Chondrocyte (in vitro differentiated cells): ENCODE measurements at places on chromosomes 3 and 15. TPM values are rescaled to one million over a fixed set of nuclear protein-coding genes. Genes with fewer than 3 reads are reported as not detected.

- DNase-seq, result no peak
- peaks cover 22% of the 10 kb centered on the region for H3K27me3 ChIP-seq
- H3K36me3 ChIP-seq, result no peaks in the 10 kb centered on the region
- no peak overlapping the region for H3K27ac ChIP-seq
- no peaks in the 10 kb centered on the region for H3K4me1 ChIP-seq
These were observed 111.1 kb upstream of the VGLL3 start for GRCh38 chr3:87101861-87102625.

- H3K4me1 ChIP-seq, result no peaks in the 10 kb centered on the region
- peaks cover 10% of the 10 kb centered on the region for H3K27me3 ChIP-seq
- peaks cover 1% of the 10 kb centered on the region for H3K36me3 ChIP-seq
- H3K27ac ChIP-seq, result no peak overlapping the region
- no peak overlapping the region for H3K4me3 ChIP-seq
These were observed 60.4 kb downstream of the KBTBD12 start for GRCh38 chr3:127975153-127976029.

DNA sequence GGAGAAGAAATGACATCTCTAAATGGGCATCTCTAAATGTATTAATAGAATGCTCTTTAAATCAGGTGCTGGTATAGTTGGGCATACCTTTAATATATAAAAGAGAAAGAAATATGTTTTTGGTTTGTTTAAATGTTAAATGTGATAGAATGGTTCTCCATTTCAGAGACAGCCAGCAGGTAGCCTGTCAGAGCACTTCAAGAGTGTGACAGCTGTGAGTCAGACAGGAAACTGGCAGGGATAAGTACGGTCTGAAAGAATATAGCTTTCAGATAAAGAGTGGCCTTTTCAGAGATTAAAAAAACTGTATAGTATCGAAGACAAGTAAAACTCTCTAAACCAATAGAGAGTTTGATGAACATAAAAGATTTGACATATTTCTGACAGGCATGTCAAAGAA, 654.1 kb downstream of the IGSF11 start:
- H3K27ac ChIP-seq, result no peak overlapping the region
- no peak overlapping the region for H3K4me3 ChIP-seq
- DNase-seq, result no peak
- no peaks in the 10 kb centered on the region for H3K36me3 ChIP-seq
- peaks cover 5% of the 10 kb centered on the region for H3K27me3 ChIP-seq

GRCh38 chr3:102181175-102181920, 253.5 kb upstream of the ZPLD1 start:
- no peak for DNase-seq
- no peaks in the 10 kb centered on the region for H3K27me3 ChIP-seq
- H3K36me3 ChIP-seq, result no peaks in the 10 kb centered on the region
- peaks cover 4% of the 10 kb centered on the region for H3K4me1 ChIP-seq
- no peak overlapping the region for H3K4me3 ChIP-seq

DNA sequence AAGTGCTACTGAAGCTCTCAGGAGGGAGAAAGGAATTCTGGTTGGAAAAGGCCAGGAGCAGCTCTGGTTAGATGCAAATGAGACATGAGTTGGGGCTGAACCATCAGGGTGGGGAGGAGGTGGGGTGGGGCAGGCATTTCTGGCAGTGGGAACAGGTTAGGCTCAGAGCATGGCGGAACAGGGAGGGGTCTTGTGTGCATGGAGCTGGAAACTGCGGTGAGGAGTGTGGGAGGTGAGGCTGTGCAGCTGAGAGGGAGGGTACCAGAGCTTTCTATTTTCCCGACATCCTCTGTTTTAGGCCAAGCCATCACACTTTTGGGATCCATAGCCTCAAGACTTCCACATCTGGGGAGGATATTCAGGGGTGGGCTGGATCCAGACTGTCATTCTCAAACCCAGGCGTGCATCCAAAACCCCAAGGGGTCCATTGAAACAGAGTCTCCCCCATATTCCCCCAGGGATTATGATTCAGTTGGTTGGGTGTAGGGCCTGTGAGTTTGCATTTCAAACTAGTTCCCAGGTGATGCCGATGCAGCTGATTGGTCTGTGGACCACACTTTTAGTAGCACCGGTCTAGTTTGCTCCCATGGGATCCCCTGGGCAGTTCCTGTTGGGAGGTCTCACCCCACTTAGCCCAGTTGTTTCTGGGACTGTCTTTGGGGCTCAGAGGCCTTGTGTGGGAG, 100.9 kb upstream of the TLE3 start:
- no peak for DNase-seq
- H3K27me3 ChIP-seq, result no peaks in the 10 kb centered on the region

- H3K36me3 ChIP-seq, result peaks cover 20% of the 10 kb centered on the region
- no peak overlapping the region for H3K27ac ChIP-seq
- DNase-seq, result no peak
- no peak overlapping the region for H3K4me3 ChIP-seq
These were observed 76.8 kb downstream of the IMPG2 start for GRCh38 chr3:101243285-101244211.

The TGM5 gene
- not detected in 3 replicates for total RNA-seq
